ENCODE measurements at places on chromosomes 4 and X.

- no peak for DNase-seq
Observed at GRCh38 chr4:139457318-139457717, 3.4 kb downstream of the RAB33B start.

DNA sequence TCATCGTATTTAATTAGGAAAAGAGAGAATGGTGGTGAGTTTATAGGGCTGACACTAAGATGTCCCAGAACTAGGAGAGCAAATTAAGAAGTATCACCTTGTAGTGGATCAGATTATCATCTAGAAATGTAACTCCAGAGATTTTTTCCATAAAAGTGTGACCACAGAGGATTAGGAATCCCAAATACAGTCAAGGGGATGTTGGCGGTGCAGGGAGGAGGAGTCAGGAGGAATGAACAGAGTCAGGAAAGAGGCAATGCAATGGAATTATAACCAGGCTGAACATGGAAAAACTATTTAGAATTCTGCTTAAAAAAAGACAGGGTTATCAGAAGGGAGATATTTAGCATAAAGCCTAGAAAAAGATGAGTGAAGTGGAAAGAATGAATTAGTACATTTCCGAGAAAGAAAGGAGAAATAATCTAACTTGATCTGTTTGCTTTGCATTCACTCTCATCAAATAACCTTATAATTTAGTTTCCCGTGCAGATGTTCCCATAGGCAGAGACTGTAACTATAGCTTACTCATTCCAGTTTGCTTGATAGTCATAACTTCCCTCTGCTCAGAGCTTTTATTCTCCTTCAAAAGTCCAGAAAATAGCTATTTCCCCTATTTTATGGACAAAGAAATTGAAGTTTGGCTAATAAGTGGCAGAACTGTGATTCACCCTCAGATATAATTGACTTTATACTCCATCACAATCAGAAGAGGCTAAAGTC is 56.4 kb downstream of the SCFD2 start:
- no peak for DNase-seq

DNA sequence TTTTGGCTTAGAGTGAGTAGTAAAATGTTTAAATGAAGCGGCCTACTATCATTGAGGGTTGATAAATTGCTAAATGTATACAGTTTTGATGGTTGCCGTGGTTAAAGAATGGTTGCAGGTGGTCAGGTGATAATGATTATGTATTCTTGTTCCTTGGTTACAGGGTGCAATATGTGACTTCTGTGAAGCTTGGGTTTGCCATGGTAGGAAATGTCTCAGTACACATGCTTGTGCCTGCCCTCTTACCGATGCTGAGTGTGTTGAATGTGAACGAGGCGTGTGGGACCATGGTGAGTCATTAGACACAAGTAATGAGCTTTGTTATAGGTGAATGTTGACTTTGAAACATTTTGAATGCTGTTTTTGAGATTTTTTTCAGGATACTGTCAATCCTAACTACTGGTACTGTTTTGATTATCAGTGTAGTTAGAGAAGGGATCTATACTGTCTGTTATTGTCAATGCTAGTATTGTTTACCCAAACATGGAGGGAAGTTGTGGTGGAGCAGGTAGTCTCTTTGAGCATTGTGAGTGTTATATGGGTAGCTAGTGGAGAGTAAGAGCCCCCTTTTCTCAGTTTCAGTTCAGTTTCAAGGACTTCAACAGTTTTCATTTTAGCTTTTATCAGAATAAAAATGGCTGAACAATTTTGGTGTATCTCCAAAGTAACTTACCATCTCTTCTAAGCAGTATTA is 8.9 kb downstream of the ZNF330 start:
- no peak for DNase-seq

DNA sequence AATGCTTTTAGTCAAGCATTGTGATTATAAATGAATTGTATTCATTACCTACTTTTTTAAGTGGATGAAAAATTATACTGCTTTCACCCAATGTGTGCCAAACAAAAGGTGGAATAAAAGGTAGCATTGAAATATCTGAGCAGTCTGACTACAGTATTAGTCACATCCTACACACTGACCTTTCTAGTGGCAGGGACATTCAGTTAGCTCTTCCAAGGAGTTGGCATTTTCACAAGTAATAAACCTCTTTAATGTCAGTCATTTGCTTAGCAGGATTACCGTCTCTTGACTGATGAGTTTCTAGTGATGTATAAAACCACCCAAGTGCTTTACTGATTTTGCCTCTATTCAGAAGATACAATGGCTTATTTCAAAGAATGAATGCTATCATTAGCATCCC is 687.9 kb downstream of the ARAP2 start:
- DNase-seq: no peak

DNA sequence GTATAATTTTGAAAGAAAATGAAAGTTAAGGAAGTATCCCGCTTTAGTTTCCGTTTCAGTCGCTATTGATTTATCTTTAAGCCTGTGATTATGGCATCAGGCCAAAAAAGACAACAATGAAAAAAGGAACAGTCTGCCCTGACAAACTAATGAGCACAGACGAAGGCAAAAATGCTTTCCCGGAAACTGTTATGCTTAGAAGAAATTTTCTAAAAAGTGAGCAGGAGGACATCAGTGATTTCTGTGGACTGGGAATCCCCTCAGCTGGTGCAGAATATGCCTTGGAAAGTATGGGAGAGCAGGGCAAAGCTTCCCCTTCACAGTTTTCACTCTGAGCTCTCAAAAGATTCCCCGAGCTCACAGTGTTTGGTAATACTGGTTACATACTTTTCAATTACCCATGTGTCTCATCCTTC is 5.1 kb upstream of the CXCL10 start:
- DNase-seq: peak; percentile 2

DNA sequence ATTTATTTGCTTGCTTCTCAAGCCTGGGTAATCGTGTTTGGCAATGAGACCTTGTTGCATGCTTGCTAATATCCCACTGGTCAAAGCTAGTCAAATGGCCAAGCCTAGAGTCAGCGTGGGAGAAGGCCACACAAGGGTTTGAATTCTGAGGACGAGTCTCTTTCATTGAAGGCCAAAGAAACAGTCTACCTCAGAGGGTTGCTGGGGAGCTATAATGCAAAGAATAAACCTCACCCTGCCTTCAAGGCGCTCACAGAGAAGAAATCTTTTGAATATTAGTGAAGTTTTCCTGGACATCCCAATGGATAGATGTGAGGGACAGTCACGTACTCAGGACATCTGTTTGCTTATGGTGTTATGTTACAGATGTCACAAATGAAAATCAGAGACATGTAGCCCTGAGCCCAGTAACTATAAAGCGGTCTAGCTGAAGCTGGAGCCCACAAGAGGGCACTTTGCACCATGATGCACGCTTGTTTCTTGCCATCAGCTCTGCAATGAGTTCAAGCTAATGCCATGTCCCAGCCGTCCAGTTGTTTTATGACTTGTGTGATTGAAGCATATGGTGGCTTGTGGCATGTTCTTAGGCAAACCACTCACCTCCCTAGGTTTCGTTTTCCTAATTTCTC is 1.1 kb upstream of the TLR3 start:
- peak; percentile 57 for DNase-seq

All from NCI-H1092 (cell line).